ENCODE measurements at places on chromosomes 1 and 21.

- DNase-seq = peak; percentile 54
Observed at GRCh38 chr1:236395230-236395946, 1.3 kb downstream of the EDARADD start.

GRCh38 chr1:93001893-93002292 is 40.6 kb upstream of the DIPK1A start:
- DNase-seq = no peak

- DNase-seq = no peak
Observed at GRCh38 chr1:112060261-112060660, 70.8 kb upstream of the KCND3 start.

GRCh38 chr1:8494681-8495080 is 176.8 kb downstream of the SLC45A1 start:
- no peak for DNase-seq

DNA sequence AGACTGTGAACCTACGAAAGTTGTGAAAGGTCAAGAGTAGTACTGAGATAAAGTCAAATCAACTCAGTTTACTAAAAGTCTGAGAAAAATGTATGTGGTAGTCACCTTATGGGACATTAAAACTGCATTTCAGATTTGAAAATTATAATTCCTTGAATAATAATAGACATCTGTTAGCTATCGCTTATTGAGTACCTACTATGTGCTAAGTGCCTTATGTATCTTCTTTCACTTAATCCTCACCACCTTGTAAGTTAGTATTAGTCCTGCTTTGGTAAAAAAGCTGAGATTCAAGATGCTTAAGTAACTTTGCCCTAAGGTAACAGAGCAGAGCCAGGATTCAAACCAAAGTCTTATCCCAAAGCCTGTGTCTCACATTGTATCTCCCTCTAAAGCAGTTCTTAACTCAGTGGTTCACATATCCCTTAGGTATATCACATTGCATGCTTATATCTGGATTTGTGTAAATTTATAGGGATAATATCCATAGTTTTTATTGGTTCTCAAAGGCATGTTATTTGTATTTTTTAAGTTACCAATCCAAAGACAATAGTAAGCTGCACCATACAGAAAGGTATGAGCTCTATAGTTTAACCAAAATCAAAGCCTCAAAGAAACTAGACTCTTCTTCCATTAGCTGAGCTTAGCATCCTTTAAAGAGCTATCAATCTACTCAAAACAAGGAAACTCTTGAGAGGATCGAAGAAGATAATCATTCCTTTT is 865 bp downstream of the PIGC start:
- DNase-seq = no peak

DNA sequence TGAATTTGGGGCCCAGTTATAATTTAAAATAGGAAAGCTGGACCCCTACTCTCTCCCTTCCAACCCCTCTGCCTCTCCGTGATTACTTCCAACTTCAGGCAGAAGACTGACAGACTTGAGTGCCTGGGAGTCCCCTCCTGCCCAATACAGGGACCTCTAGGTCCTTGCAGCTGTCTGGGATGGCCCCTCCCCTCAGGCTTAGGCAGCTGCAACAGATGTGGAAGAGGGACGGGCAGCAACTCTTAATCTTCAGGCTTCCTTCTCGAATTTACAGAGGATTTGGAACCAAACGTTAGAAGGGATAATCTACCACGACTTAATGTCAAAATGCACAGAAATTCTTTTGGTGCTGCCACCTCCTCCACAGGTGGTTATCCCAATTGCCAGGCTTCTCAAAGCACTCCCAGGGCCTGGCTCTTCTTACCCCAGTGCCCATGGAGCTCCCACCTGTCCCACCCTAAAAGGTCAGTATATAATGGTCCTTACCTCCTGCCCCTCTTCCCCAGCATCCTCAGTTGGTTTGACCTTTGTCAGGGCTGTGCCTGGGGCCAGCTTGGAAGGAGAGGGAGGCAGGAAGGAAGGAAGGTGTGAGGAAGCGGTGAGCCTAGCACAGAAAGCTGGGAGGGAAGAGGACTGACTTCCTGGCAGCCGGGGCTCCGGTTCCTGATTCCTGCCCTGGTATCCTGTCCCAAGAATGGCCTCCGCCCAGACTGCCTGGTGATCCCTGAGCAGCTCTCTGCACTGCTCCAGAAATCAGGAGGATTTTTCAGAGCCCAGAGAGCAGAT is 2.8 kb downstream of the PEA15 start:
- no peak for DNase-seq

- no peak for DNase-seq
Observed at GRCh38 chr1:200314085-200314750, 95.6 kb downstream of the ZNF281 start.

DNA sequence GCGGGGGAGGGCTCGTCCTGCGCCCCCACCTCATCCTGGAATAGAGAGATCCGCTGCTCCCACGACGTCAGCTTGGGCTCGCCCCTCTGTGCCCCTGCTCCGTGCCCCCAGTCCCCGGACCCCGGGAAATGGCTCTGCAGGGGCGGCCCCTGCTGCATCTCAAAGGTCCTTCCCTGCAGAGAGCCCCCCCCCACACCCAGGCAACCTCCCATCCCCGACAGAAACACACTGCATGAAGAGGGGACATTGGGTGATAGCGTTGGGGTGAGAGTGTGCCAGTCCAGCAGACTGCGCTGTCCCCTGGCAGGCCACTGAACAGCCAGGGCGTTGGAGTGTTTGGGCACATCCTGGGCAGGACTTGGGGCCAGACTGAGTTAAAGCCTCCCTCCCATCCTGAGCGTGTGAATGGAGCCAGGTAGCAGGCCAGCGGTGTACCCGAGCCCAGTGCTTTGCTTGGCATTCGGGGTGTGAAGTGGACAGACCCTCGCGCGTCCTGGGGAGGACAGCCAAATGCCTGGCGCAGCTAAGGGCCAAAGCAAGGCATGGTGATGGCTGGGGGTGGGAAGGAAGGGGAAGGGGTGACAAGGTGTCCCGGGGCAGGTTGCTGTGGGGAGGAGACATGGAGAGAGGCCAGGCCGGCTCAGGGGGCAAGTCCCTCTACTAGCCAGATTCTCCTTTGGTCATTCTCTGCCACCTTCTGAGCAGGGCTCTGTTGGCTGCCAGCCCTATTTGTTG is 633 bp upstream of the ETNK2 start:
- no peak for DNase-seq

- DNase-seq = no peak
Observed at GRCh38 chr21:46150073-46150472, 5.3 kb downstream of the FTCD start.

GRCh38 chr1:224358237-224358636 is 1.6 kb downstream of the CNIH4 start:
- no peak for DNase-seq

All from mammary epithelial cell (primary cell).